ENCODE measurements at places on chromosomes 2 and 18.

GRCh38 chr2:137943678-137944347 is 20.5 kb upstream of the HNMT start:
- DNase-seq = no peak

- no peak for DNase-seq
Measured at GRCh38 chr2:194205568-194206227, 1451.3 kb upstream of the SLC39A10 start.

GRCh38 chr18:36756242-36756641 is 72.6 kb downstream of the TPGS2 start:
- DNase-seq = no peak

GRCh38 chr2:147345246-147345645 is 499.6 kb upstream of the ACVR2A start:
- no peak for DNase-seq

DNA sequence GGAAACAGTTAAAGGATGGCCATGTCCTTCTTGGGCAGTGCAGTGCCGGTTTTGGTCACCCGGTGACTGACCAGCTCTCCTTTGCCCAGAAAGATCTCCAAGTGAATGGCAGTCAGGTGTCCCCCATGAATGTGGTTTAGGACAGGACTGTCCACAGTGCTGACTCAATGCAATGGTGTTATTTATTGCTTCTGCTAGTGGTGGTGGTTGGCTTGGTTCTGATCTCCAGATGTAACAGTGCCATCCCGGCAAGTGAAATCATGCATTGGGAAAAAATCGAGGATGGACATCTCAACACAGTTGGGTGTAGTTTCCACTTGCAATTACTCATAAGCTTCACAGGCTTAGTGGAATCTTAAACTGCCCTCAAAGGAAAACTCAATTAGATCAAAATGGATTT is 81.9 kb downstream of the TGOLN2 start:
- no peak for DNase-seq

DNA sequence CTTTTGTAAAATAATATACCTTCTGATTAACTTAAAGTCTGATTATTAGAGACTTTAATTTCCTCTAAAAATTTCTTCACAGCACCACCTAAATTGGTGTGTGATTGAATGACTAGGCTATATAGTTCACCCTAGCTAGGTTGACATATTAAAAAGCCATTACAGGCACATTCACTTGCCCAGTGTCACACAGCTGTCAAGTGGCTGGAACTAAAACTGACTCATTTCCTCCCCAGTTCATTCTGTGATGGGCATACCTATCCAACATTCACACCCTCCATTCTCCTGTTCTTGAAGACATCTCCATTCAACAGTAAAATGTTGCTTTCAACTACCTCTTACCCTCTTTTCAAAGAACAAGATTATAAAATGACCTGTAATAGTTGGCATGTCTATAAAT is 334.5 kb downstream of the ARHGAP15 start:
- no peak for DNase-seq

- no peak for DNase-seq
Measured at GRCh38 chr18:44411262-44411905, 269.3 kb upstream of the SETBP1 start.

GRCh38 chr2:188293601-188294351 is 2.1 kb downstream of the GULP1 start:
- peak; percentile 32 for DNase-seq

DNA sequence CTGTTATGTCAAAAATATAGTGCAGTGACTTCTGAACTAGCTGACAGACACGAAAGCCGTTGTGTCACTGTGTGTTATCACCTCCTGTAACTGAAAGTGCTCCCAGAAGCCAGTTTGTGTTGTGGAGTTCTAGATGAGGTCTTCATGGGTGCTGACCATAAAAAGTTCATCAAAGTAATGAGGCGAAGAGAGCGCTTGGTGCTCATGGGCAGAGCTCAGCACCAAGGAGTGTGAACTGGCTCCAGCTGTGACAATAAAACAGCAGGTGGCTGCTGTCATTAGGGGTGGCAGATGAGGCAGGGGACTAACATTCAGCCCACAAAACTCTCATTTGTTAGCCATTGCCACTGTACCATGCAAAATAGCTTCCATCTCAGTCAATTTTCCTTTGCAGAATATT is 151.1 kb downstream of the ZNF407 start:
- DNase-seq = no peak

DNA sequence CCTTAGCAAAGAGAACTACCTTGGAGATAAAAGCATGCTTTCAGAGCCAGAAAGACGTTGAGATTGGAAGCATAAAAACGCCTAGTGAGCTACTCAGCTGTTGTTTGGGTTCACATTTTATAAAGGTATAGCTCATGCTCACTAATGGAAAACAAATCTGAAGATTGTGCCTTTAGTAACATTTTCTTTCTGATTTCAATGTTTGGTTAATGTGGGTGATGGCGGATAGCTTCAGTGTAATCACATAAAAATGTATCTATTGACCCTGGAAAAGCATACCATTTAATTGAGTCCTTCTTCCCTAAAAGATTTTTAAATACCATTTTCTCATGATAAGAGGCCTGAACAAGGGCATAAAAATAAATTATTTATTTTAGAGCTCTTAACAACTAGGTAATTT is 73.4 kb downstream of the DTNA start:
- DNase-seq = no peak

DNA sequence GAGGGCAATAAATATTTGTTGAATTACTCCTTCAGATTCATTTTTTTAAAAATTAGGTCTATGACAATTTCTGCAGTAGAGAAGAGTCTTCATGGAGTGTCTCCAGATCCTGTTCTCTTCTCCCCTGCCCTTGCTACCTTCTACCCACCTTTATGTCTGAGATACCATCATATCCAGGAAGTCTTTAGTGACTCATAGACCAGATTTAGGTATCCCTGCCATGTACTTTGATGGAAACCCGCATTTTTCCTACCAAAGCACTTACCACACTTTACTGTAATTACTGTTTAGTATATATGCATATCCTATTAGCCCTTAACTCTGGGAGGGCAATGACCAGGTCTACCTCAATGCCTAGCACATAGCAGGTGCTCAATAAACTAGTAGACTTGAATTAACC is 11.6 kb downstream of the ZNF397 start:
- no peak for DNase-seq

DNA sequence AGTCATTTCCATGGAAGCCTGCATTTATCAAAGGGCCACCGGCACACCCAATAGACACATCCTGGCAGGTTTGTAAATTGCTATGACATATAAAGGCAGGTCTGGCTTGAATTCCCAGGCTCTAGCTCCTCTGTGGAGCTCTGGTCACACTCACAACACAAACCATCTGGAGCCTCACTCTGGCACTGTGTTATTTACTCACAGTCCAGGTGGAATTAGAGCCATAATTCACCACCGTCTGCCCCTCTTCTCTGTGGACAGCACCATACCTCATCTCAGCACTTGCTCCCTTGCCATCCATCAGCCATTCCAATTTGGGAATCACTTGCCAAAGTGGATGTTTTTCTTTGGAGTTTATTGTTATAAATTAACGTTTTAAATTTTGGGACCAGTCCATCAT is 84.3 kb upstream of the OSR1 start:
- DNase-seq = no peak

DNA sequence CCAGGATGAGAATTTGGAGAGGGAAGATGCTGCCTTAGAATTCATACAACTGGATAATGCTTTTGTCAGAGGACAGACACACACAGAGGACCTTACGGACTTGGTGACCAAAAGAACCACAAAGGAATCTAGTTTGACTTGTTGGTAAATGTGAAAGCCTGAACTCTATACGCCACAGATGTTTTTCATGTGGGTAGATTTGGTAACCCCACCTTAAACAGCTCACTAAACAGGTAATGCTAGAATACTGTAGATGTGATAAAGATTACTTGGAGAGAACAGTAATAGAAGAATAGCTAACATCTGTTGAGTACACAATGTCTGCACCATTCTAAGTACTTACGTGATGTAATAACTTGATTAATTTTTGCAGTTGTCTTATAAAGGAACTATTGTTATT is 24.1 kb downstream of the ANXA4 start:
- DNase-seq = no peak

- DNase-seq = no peak
Measured at GRCh38 chr2:2187196-2187595, 143.9 kb downstream of the MYT1L start.

DNA sequence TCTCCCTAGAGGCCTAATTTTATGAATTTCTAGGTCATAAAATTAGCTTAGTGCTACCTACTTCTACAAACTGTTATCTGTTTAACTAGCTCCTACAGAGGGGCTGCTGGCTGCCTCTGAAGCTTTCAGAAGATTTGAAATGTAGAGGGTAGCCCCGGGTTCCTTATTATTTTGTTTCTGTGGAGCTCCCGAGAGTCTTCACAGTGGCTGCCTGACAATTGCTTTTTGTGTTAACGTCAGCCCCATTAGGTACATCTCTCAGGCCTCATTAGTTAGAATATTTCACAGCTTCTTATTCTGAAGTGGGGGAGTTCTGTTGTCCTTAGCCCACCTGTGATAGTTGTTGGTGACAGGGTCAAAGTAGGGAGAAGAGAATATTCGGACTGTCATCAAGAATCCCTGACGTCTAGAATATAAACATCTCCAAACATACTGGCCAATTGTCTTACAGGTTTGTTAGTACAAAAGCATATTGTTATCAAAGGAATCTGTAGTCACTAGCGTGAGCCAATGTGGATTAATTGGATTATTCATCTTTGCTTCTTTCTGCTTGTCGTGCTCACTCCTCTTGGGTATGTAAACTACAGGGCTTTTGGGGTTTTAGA is 77.5 kb downstream of the DIS3L2 start:
- no peak for DNase-seq

DNA sequence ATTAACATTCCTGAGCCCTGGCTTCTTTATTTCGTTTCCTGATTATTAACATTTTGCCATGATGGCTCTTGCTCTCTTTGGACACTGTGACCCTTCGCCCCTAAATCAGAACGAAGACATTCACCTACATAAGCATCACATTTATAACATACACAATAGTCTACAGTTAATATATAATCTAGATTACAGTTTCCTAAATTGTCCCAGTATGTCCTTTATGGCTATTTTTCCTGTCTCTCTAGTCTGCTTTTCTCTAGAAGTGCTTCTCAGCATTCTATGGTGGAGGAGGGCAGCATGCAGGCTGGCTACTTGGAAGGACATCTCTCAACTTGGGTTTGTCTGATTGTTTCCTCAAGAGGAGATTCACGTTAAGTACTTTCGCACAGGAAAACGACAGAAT is 49.9 kb downstream of the FAM210A start:
- DNase-seq = no peak

- DNase-seq = no peak
Measured at GRCh38 chr18:58362027-58362575, 266.8 kb downstream of the ALPK2 start.

DNA sequence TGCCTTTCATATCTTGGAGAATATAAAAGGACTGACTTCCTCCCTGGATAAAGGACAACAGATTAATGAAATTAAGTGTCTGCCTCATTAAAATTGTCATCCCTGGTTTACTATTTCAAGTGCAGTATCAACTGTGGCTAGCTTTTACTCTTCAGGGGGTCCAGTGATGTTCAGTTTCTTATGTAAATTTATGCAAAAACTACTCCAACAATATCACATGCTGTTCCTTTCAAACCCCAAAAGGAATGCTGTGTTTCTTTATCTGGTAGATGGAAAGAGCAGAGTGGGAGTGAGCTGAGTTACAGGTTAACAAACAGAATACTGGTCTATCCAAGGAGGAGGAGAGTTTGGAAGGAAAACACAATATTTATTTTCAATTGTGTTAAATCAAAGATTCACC is 283.7 kb upstream of the VWC2L start:
- DNase-seq = no peak

DNA sequence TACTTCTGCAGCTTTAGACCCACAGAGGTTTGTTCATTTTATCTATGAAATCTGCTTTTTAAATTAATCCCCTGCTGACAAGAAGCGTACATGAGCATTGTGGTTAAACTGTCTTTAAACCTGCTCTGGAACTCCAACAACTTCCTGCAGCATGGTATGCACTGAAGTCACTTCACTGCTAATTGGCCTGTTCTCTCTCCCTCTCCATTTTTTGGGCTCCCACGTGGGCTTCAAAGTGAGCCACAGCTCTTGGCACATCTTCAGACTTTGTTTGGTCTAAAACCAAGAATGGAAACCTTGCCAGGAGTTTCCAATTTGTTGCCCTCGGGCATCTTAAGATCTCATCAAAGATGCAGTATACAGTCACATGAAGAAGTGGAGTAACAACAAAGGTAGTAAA is 311.4 kb downstream of the LRRTM1 start:
- no peak for DNase-seq

- DNase-seq = no peak
Measured at GRCh38 chr2:101346909-101347308, 38.4 kb upstream of the RNF149 start.

DNA sequence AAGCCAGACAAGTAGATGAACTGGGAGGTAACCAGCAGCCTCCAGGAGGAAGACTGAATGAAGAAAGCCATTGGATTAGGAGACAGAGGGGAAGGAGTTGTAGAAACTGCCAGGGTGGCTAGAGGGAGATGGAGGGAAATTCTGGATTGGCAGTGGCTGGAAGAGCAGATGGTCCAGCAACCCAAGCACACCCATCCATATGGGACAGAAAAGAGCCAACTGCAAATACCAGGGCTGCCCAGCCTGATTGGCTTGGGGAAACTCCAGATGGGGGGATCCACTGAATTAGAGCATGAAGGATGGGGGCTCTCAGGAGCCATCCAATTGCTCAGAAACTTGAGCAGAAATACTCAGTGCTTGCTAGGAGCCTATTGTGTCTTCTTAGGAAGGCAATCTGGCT is 173.5 kb upstream of the EPB41L3 start:
- no peak for DNase-seq

- no peak for DNase-seq
Measured at GRCh38 chr2:109382951-109383350, 230.8 kb downstream of the SEPTIN10 start.

- no peak for DNase-seq
Measured at GRCh38 chr2:59947917-59948541, 605.4 kb downstream of the BCL11A start.

DNA sequence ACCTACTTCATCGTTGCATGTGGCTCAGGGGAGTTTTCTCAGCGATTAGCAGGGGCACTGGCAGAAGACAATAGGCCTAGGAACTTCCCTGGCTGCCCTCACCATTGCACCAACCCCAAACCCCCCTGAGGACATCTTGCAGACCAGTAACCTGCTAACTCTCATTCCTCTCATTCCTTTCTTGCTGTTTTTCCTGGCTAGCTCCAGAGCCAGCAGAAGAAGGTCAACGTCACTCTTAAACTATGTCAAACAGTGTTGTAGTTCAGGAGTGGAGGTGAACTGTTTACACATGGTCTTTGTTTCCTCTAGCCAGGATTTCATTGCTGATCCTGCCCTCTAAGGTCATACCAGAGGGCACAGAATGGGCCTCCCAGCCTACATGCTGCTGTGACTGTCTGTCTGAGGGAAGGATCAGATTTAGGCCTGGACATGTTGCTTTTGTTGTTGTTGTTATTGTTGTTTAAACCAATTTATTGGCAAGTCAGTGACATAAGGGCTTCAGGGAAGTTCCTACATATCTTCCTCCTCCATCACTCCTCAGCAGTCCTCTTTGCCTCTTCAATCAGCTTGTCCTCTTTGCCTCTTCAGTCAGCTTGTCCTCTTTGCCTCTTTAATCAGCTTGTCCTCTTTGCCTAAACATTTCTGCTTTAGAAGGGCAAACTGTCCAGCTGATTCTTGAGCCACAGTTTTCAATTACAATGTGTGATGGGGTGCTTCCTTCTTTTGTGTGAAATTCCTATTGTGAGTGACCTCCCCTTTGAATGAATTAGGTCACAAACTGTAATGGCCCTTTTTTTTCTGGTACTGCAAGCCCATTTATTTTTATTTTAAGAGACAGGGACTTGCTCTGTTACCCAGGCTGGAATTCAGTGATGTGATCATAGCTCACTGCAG is 471.9 kb upstream of the TNP1 start:
- no peak for DNase-seq

GRCh38 chr18:12308386-12309100 is 502 bp downstream of the TUBB6 start:
- DNase-seq = peak; percentile 15

All from amygdala (tissue), 56 donors.